Activated CD4-positive, alpha-beta T cell treated with anti-CD3 and anti-CD28 coated beads, Interleukin-2, amount 50 U/mL, for 4 hours (primary cell): ENCODE measurements at places on chromosomes 12 and 14.

GRCh38 chr14:73386342-73386741 is 72.0 kb downstream of the NUMB start:
- DNase-seq: no peak

DNA sequence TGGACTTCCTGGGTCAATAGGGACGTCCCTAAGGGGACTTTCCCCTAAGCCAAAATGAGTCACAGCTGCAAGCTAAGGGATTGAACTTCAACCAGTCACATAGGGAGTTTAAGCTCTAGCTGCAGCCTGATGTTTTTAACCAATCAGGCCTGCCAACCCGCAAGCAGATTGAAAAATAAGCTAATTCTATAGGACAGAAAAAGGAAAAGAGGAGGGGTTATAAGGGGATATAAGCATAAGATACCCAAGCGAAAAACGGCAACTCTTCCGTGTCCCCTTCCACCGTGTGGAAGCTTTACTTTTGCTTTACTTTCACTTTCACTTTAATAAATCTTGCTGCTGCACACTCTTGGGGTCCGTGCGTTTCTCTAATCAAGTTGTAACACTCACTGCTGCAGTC is 24.4 kb downstream of the ATP23 start:
- DNase-seq: no peak

DNA sequence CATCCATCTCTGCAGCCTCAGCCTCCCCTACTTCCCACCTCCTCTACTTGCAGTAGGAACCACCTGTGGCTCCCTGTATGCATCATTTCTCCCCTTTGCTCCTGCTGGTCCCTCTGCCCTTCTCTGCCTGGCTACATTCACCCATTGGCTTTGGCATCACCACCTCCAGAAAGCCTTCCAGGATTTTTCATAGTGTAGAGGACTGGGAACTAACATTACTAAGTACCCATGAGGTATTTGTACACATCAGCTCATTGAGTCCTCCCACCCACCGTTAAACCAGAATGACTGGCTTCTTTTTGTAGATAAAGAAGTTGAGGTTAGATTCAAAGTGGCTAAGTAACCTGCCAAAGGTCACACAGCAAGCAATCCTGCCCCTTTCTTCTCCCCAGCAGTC is 17.1 kb downstream of the SYNE3 start:
- no peak for DNase-seq

- DNase-seq: no peak
These were observed 8.3 kb upstream of the MTA1 start for GRCh38 chr14:105411017-105411941.

DNA sequence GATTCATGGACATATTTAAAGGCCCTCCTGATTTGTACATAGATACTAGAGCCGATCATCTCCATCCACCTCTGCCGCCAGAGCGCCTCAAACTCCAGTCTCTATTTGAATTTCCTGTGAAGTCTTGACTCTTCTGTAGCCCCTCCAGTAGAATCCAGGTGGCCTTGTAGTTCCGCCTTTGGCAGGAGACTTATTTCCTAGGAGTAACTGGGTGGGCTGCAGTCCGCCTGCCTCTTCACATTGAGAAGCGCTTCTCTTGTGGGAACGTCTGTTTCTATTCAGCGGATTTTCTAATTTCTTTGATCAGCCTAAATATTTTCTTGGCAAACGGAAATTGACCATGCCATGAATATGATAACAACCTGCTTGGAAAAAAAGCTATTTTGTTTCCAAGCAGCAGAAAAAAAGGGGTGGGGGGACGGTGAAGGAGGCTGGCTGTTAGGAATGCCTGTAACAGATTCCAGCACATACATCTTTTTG is 9.0 kb upstream of the SIX1 start:
- no peak for DNase-seq

- DNase-seq: no peak
These were observed 2.0 kb downstream of the RMST start for GRCh38 chr12:97464385-97465321.

DNA sequence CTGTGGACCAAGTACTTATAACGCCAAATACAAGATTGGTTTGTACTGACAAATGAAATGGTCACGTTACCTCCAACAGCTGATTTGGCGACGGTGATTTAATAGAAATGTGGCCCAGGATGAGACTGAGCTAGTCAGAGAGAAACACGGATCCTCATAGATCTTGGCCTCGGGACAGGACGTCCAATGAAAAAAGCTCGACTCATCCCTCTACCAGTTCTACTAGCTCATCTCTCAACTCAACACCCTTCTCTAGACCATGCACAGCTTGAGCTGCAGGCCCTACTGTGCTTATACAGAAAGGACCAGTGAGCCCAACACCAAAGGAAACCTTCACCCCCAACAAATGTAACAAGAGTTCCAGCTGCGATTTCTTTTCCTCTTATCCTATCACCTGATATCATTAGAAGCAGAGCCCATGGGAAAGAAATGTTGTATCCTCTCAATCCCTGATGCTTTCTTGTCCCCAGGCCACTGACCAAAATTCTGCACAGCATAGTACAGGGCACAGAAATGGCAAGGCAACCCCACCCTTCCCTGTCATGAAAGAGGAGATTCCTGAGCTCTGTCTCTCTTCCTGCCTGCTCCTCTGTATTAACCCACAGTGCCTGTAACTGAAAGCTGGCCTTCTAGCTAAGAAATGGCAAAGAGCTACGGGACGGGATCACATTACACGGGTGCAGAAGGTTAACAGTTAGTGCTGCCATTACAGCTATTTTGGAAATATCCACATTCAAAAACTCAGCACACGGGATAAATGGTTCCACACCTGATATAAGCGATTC is 39.2 kb downstream of the DICER1 start:
- no peak for DNase-seq

DNA sequence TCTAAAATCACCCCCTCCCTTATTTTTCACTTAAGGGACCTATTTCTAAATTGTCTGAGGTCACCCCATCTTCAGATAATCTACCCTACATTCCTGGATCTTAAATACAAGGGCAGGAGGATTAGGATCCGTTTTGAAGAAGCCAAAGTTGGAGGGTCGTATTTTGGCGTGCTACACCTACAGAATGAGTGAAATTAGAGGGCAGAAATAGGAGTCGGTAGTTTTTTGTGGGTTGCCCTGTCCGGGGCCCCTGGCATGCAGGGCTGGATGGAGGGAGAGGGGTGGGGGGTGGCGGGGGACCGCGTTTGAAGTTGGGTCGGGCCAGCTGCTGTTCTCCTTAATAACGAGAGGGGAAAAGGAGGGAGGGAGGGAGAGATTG is 300 bp upstream of the CCND2 start:
- no peak for DNase-seq

DNA sequence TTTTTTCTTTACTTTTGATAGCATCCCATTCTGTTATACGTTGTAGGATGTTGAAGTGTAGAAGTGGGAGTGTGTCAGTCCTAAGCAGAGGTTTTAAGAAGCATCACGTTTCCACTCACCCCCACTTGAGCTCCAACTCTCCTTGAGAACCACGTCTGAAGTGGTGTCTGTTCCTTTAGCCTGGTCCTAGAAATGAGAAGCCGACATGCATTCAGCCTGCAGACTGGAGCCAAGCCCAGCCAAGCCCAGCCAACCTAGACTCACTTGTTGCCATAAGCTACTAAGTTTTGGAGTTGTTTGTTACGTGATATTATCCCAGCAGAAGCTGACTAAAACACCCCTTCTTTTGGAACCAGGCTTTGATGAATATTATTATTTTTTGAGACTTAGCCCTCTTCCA is 4.4 kb upstream of the ELK3 start:
- no peak for DNase-seq

DNA sequence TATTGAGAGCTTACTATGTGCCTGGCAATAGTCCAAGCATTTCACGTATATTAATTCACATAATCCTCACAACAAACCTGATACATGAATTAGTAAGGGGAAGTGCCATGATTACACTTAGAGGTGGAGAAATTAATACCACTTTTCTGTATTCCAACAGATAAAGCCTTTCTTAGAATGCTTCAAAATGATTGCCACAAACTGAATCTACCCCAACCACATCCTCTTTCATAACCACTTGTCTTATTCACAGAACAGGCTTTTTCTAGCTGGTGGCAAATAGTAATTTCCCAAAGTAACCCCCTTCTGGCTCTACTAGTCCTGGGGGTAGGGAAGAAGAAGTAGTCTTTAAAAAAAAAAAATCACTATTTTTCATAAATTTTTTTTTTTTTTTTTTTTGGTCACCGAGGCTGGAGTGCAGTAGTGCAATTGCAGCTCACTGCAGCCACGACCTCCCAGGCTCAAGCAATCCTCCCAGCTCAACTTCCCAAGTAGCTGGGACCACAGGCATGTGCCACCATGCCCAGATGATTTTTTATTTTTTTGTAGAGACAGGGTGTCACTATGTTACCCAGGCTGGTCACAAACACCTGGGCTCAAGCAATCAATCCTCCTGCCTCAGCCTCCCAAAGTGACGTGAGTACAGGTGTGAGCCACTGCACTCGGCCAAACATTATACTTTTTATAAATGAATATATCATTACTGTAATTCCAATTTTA is 59.0 kb upstream of the ARID2 start:
- DNase-seq: no peak

DNA sequence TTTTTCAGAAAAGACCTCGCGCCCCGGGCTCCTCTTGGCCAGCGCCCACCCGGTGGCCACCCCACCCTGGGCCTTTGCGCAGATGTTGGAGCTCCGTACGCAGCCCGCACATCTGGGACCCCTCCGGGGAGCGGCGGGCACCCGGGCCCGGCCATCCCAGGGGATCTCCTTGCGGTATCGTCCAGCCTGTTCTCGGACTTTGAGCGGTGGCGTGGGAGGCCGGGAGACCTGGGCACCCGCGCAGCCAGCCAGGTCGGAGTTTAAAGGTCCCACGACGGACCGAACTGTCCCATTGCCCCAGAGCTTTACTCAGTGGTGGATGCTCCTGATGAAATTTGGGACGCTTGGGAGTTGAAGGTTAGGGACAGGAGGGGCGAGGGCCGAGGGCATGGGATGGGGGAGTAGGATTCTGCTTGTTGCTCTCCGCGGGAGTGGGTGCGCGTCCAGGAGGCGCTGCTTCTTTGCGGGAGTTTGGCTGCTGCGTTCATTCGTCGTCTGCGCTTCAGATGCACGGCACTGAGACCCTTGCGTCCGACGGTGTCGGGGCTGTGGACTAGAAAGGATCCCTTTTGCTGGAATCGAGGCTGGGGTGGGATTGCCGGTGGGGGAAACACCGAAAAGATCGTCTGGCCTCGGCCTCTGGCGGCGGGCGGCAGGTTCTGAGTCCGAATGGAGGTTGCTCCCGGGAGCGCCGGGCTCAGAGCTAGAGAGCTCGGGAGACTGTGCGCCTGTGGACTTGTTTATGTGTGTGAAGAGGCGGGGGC is 1.4 kb downstream of the NTF3 start:
- no peak for DNase-seq

DNA sequence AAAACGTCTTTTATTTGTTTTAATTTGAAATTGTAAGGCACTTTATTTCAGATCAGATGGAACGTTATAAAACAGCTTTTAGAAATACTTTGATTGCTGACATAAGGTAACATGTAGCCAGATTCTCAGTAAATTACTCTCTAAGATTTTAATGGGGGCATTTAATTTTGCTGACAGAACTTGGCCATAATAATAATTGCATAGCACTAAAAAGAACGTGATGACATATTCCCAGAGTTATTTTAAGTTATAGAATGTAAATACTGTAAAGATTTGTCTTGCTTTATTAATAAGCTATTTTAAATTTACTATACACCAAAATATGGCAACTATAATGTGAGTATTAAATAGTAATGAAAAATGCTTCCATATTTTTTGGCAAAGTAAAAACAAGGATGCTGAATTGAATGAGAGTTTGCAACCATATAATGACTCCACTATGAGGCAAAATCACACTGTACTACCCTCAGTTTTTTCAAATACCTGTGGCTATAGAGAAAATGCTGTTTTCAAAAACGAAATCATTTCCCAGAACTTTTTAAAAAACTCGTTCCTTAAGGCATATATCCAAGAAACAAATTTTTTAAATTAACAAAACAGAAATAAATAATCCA is 876 bp downstream of the LUM start:
- DNase-seq: no peak

GRCh38 chr12:42977451-42978230 is 388.1 kb upstream of the PRICKLE1 start:
- no peak for DNase-seq

DNA sequence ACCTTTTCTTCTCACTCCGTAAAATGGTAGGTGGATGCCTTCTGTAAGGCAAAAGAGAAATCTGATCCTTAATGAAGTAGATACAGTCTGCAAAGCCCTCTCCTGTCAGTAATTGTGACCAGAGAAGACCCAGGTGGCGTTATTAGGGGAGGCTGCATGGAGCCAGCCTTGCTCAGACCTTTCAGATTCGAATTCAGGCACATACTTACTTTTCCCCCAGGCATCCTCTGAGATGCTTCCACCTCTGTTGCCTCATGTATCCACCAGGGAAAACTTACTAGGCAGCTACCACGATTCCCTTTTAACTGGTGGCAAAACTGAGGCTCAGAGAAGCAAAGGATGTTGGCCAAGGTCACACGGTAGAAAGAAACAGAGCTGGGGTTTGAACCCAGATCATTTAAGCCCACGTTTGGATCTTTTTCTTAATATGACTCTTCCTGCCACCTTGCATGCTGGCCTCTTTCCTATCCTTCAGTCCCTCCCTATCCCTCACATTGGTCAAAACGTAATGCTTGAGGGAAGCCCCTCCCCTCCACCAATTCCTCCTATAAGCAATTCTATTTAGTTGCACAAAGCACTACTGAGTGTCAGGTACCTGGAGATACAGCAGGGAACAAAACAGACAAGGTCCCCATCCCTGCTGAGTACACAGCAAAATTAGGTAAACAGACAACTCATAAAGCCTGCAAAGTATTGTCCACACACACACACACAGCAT is 179.4 kb downstream of the KSR2 start:
- DNase-seq: no peak

GRCh38 chr14:104202259-104203070 is 64.1 kb downstream of the KIF26A start:
- DNase-seq: no peak

- DNase-seq: no peak
These were observed 14.0 kb upstream of the DPF3 start for GRCh38 chr14:72907886-72908285.

- DNase-seq: no peak
These were observed 241.7 kb upstream of the AMIGO2 start for GRCh38 chr12:47321436-47321835.

GRCh38 chr12:14111230-14111865 is 129.9 kb upstream of the GRIN2B start:
- no peak for DNase-seq

DNA sequence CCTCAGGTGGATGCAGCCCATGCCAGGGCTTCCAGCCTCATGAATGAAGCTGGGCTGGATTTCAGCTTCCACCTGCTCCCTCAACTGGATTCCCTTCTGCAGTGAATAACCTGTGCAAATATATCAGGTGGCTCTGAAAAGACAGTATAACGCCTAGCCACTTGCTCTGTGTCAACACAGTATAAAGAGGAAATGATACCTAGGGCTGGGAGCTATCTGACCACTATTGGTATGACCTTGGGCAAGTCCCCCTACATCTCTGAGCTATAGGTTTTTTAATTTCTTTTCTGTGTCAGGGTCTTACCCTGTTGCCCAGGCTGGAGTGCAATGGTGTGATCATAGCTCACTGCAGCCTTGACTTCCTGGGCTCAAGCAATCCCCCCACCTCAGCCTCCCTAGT is 19.8 kb downstream of the ISM2 start:
- DNase-seq: no peak
